Brain microvascular endothelial cell (primary cell): ENCODE measurements at places on chromosomes 16 and 17.
A peak's percentile ranks its signal among the peaks of the same experiment; 100 is the strongest.

GRCh38 chr16:63876103-63876502 is 1245.8 kb downstream of the CDH11 start:
- no peak for DNase-seq

DNA sequence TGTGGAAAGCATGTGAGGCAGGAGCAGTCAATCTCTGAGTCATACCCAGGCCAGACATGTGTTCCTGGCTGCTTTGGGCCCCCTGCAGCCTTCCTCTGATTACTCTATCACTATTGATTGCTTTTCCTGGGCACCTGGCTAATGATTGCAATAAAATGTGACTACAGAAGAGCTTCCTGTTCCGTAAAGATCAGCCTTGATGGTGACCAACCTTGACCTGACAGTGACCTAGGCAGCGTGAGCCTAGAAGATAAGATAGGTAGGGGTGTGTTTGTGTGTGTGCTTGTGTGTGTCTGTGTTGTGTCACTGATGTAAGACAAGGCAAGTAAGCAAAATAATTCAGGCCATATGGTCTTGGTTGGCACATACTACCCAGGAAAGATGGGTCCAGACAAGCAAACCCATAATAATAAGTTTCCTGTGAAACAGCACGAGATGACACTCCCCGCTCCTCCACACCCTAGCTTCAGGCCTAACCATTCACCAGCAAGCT is 367.7 kb upstream of the CDH11 start:
- peak; percentile 40 for DNase-seq

DNA sequence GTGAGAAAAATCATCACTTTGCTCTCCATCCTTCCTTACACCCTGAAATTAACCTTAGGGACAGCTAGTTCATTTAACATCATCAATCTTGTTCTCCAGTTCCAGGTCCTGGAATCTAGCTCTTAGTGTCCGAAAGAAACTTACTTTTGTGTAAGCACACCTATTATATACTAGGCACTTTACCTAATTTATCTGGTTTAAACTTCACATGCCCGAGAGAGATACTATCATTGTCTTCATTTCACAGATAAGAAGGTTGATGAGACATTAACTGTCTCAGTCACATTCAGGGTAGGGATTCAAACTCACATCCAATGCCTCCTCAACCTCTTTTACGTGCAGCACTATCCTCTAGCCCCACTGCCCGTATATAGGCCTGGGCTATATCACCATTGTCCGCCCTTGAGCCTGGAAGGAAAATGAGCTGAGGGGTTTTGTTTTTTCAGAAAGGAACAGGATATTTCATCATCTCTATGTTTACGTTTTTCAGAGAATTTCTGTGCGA is 501 bp upstream of the AP2B1 start:
- no peak for DNase-seq

DNA sequence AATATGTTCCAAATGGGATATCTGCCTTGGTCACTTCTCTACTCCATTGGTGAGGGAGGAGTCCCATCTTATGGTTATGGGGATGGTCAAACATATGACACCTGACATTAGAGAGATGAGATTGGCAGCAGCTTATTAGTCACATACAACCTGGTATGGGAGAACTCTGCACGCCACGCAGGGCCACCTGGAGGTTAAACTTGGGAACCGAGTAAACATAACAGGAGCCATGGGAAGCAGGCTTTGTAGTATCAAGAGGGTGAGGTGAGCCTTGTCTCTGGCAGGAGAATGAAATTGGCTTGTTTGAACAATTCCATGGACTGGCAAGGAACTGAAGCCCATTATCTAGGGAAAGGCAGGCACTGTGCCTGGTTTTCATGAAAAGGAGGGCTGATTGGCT is 238.7 kb upstream of the ELAC2 start:
- DNase-seq = no peak

- DNase-seq = peak; percentile 22
These were observed 250.7 kb downstream of the HS3ST3A1 start for GRCh38 chr17:13351046-13351445.

DNA sequence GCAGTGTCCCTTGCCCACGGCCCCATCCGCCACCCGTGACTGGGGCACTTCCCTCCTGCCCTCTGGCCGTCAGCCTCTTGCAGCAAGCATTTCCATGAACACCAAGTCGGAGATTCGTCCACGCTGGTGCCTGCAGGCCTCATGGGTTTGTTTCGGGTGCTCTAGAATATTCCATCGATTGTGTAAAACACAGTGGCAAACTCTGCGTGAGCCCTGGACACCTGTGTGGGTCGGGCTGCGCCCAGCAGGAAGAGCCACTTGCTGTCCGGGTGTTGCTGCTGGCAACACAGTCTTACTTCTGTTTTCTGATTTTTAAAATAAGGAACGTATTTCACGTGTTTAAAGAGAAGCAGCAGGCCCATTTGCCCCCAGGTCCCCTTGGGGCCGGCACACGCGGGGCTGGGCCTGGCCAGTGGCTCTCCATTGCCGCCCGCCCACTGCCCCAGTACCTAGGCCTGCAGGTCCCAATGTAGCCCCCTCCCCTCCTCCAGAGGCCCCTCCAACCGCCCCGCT is 10.0 kb downstream of the CYBC1 start:
- no peak for DNase-seq

DNA sequence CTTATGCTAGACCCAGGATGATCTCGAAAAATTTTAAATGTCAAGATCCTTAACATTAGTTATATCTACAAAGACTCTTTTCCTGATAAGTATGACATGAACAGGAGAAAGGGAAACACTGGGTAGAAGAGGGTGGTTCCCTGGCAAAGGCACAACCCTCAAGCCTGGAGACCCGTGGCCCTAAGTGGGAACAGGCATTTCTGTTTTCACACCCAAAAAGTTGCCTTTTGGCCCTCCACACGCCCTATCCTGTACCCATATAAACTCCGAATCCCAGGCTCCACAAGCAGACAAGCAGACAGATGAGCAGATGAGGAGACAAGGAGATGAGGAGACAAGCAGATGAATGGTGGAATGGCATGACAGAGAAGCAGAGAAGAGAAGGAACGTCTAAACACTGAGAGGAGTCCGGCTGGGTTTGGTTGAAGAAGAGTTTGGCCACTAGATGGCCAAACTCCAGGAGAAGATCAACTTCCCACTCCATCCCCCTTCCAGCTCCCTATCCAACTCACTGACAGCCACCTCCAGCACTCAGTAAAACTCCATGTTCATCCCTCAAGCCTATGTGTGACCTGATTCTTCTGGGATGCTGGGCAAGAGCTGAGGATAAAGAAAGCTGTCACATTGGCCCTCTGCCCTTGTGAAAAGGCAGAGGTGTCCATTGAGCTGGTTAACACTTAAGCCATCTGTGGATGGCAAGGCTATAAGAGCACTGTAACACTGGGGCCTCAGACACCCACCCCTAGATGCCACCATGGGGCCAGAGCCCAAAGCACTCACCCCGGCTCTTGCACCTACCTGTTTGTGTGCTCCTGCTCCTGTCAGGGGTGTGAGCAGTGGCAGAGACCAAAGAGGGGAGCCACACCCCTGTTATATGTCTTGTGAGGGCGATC is 139.6 kb upstream of the FAM20A start:
- DNase-seq = no peak

DNA sequence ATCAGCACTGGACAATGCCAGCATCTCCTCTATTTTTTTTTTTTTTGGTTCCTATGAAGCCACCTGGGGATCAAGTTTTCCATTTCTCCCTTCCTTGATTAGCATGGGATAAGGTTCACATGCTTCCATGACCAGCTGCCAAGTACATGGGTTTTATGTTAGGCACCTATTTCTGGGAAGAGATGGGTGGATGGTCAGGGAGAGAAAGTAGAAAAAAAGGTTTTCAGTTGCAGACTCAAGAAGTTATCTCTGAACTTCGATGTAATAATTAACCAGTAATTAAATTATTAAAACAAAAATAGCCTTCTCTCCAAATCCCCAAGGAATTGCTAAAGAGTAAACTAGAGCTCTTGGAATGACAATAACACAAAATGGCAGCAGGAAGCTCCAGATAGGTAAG is 164.9 kb upstream of the MAF start:
- DNase-seq = no peak

DNA sequence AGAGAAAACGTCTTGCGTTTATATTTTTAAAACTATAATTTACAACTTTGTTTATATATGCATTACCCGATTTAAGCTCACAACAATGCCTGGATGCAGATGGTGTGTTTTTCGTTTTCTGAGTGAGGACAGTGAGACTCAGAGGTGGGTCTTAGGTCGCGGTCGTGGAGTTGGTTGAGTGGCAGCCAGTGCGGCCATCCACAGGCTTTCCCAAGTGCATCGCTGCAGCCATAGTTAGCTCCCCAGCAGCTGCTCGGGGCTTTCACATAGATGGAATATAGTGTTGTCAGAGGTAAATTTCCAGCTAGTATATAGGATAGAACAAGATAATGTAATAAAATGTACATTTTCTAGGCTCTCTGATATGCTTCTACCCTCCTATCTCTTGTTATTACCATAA is 417.8 kb downstream of the CDH13 start:
- DNase-seq = no peak

GRCh38 chr17:49946964-49947584 is 21.9 kb upstream of the DLX4 start:
- DNase-seq = no peak

GRCh38 chr17:63685041-63685440 is 14.9 kb downstream of the LIMD2 start:
- no peak for DNase-seq

DNA sequence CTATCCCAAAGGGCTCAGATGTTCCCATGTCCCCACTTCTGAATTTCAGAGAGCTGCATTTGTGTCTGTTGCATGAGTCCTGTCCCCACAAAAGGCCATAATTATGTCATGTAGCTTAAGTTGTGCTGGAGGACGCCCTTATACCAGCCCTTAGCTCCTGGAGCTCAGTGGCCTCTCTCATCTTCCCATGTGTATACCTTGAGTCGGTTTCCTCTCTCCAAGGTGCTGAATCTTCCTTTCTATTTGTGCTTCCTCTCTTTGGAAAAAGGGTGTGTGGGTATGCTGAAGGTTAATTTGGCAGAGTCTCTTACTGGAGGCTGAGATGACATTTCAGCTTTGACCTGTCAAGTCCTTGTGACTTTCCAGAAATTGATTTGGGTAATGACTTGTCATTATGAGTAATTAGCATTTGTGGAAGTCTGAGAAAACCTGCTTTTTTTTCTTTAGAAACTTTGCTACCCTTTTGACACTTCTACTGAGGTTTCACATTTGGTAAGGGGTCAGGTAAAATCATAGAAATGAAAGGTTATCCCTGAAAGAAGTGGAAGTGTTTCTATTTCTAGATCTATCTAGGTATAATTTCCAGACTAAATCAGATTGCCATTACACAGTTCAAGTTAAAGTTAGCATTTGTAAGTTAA is 185.4 kb downstream of the ABCC12 start:
- peak; percentile 27 for DNase-seq

DNA sequence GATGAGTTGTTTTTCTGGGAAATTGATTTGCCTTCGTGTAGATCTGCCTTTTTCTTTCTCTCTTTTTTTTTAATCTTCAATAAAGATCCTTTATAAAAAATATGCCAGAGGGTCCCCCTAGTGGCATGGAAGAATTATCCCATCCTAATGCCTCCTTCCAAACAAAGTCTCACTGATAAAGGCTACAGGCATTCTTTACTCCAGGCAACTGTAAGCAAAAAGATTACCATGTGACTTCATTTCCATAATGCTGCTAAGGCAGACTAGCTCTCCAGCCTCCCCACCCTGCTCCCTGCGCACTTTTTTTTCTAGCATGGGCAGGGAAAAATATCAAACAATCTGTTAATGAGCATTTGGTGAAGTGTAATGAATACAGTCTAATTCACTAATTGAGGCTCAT is 220.2 kb upstream of the CDH8 start:
- DNase-seq = no peak

- DNase-seq = no peak
These were observed 34.6 kb upstream of the ALDH3A2 start for GRCh38 chr17:19613979-19614378.

GRCh38 chr16:49497466-49497865 is 123.9 kb downstream of the C16orf78 start:
- no peak for DNase-seq

DNA sequence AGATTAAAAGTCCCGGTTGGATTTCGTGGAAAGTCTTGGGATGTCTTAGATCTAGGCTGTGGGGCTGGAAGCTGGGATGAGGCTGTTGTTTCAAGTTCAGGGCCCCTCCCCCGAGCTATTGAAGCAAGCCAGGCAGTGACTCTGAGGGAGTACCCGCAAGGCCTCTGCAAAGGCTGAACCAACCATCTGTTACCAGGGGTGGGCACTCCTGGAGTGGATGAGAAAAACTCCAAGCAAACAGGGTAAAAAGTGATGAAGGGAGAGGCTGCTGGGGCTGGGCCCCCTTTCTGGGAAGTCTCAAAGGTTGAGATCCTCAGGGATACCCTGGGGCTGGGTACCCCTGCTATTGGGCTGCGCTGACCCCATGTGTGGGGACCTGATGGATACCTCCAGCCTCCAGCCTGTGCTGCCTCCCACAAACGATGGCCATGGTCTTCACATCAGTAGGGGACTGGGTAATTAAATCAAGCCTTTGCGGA is 82.4 kb upstream of the KIFC3 start:
- no peak for DNase-seq

DNA sequence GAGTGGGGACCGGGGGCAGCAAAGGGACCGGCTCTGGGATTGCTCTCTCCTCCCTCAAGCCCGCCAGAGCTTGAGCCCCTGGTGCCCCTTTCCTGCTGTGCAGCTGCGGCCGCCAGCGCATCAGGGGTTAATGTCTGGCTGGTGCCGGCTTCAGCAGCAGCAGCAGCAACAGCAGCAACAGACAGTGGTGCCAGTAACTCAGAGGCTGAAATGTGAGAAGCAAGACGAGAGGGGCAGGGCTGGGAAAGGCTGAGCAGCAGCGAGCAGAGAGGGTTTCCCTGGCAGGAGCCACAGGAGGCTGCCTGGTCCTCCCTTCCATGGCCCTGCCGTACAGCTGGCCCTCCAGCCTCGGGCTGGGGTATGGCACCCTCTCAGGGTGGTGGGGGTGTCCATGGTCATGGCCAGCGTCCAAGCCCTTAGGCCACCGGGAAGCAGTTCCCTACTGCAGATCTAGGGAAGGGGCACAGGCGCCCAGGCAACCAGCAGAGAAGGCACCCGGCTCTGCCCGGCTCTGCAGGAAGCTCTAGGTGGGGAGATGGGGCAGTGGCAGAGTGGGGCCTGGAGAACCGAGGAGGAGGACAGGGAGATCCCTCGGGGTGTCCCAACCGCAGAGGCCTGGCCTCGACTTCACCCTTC is 21.1 kb upstream of the TFAP4 start:
- peak; percentile 76 for DNase-seq

DNA sequence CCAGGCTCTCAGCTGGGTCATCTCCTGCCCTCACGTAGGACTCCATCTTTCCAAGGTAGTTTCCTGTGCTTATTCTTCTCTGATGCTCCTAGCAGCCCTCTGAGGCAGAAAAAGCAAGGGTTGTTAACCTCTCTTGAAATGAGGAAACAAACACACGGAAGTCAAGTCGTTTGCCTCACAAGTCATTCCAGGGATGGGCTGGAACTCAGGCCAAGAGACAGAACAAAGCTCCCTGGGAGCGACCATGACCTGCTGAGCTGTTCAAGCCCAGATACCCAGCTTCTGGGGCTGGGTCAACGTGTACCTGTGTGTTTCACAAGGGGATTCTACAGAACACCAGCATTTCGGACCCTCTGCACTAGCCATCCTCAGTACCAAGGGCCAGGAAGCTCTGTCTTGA is 28.1 kb downstream of the SRL start:
- DNase-seq = no peak
